ENCODE measurements at places on chromosomes 11 and 22.
A peak's percentile ranks its signal among the peaks of the same experiment; 100 is the strongest.

DNA sequence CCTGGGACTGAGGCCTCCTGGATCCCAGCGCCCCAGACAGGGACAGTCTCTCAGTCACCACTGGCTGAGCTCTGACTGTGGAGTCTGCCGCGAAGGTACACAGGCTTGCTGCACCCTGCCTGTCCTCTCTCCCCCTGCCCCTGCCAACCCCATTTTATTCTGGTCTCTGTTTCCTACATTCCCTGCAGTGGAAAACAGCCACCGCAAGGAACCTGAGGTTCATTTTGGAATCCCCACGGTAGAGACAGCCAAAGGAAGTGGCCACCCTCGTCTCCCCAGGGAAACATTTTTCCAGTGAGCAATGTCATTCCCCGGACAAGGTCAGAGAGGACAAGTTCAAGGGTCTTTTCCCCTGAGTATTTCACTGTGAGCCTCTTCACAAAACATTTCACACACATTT is 56.6 kb downstream of the FBXO7 start:
- DNase-seq = no peak

DNA sequence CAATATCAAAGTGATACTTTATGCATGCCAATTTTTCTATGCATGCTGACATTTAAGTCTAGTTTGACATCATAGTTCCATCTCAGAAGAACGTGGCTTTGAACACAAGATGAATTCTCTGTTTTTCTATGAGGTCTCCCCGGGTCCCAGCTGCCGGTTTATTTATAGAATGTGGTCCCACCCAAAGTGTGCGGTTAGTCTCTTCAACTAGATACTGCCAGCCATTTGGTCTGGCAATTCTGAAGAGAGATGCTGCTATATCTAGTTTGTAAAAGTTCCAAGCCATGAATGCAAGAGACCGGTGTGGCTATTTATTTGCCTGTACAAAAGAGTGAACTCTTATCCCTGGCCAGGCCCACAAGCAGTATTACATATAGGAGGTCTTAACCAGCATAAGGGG is 9.2 kb downstream of the OR5A2 start:
- DNase-seq = no peak

- DNase-seq = peak; percentile 10
These were observed 12.2 kb upstream of the OR52D1 start for GRCh38 chr11:5476186-5476819.

GRCh38 chr22:47452184-47452583 is 689.7 kb downstream of the TBC1D22A start:
- no peak for DNase-seq

GRCh38 chr11:133122256-133122655 is 410.0 kb downstream of the OPCML start:
- DNase-seq = no peak

DNA sequence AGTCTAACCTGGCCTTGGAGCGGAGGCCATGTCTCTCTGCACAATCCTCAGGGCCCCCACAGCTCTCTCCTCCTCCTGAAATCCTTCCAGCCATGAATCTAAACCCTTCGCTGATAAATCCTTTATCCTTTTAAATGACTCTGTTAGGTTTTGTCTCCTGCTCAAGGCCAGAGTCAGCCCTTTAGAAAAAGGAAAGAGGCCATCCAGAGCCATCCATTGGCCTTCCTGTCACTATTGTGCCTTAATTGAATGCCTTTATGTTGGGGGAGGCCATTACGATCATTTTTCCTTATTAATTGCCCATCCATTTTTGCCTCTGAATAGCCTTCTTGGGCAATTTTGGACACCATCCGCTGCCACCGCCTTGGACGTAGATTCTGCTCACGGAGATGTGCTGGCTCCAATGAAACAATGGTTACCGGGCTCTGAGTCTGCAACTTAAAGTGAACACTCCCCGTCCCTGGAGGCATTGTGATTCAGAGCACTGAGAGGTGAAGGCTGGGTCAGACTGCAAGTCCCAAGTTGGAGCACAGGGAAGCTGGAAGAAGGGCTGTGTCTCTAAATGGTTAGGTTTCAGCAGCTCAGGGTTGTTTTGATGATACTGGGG is 213.0 kb upstream of the E2F8 start:
- DNase-seq = no peak

DNA sequence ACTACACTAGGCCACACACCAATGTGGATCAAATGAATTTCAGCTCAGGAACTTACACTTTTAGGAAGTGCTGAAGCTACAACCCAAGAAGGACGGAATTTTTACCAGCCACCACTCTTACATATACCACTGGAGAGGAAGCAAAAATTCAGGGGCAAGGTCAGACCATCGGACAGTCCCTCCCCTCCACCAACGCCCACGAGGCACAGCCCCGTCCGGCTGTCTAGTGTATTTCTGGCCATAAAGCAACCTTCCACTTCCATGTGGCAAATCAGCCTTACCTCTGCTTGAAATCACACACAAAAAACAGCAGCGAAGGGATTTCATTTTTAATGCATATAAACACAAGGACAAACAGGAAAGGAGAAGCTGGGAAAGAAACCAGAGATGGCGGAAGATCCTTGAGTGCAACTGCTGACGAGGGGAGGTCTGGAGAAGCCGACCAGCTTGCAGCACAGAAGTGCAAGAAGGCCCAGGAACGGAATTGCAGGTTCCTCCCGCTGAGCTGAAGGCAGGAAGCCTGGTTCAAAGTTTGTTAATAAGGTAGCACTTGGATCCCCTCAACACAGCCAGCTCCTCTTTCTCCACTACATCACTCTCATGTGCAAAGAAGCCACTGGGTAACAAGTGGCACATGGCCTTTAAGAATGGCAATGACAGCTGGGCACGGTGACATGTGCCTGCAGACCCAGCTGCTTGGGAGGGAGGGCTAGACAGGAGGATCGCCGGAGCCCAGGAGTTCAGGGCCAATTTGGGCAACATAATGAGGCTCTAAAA is 71.5 kb downstream of the SHANK2 start:
- no peak for DNase-seq

DNA sequence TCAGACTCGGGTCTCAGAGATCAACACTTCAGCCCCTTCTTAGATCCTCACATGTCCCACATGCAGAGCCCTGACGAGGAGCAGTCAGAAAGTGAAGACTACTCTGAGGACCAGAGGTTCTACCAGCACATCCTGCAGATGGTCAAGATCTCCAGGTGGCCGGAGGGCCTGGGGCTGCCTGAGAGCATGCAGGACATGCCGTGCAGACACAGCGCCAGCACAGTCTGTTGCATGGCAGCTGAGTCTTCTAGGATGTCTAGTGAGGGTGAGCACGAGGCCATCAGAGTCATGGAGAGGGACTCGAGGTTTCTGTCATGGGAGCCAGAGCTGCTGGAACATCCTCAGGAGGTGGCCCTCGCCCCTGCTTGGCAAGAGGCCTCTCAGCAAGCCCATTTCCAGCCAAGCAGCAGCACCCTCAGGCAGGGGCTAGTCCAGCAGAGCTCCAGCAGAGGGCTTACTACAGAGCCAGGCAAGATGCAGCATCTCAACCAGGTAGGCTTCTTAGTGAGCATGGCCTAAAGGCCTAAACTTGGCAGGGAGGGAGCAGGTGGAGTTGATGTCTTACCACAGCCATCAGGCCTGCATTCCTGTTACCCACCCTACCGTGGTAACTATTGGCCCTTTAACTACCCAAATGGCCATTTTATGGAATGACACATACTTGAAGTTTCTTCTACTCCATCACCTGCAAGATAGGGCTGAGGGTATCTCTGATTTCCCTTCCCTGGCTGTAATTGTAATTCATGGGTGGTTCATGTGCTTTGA is 28.7 kb downstream of the CEP164 start:
- no peak for DNase-seq

GRCh38 chr22:31732089-31732829 is 17.7 kb downstream of the PRR14L start:
- no peak for DNase-seq

- no peak for DNase-seq
These were observed 95.1 kb downstream of the BLID start for GRCh38 chr11:122020902-122021301.

DNA sequence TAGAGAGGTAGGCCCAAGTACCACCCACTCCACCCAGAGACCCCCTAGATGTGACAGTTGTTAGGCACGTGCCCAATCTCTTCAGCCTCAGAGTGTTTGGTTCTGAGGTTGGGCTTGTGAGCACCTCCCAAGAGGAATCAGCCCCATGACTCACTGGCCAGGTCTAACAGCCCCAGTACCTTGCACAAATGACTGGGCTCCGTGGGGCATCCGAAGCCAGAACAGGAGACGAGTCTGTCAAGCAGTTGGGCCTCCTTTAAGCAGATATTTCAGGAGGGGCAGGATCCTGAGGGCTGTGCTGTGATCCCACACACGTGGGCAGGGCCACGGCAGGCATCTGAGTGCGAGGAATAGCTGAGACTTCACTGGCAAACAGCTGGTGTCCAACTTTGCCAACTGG is 29.1 kb upstream of the FGF19 start:
- DNase-seq = no peak

GRCh38 chr11:126809514-126810289 is 190.9 kb downstream of the KIRREL3 start:
- no peak for DNase-seq

DNA sequence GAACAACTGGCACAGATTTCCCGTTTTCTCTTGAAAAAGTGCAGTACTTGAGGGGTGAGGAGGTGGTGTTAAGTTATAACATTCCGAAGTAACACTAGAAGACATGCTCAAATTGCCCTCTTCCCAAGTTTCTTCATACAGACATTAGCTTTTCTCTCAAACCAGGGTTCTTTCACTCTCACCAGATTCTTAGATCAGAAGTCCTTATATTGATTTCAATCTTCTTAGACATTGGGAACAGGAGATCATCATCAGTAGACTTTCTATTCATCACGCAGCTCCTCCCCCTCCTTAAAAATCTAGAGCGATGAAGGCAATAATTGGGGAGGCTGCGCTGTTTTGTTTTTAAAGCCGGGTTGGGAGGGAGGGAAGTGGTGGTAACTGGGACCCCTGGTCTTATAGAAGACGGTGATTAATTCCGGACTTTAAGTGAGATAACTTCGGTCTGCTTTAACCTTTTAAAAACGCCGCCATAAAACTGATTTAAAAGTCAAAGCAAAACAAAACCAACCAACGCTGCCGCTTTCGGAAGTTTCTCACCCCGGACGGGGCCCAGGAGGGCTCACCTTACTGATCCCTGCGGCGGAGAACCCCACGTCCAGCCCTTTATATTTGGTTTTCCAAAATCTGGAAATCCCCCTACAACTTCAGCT is 665 bp downstream of the USP28 start:
- peak; percentile 13 for DNase-seq

DNA sequence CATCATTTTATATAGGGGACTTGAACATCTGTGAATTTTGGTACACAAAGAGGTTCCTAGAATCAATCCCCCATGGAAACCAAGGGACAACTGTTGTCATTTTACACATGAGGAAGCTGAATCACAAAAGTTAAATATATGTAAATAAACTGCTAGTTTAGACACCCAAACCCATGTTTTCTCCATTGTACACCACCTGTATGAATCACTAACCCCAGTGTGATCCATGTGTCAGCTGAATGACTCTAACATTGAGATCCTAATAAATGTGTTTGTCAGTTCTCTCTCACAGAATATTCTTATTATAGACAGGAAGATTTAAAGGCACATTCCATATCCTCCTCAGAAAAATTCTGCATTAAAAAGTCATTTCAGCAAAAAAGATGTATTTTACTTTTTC is 83.3 kb downstream of the ATG16L2 start:
- DNase-seq = no peak

- DNase-seq = no peak
These were observed 411.3 kb upstream of the TENM4 start for GRCh38 chr11:79852176-79852575.

DNA sequence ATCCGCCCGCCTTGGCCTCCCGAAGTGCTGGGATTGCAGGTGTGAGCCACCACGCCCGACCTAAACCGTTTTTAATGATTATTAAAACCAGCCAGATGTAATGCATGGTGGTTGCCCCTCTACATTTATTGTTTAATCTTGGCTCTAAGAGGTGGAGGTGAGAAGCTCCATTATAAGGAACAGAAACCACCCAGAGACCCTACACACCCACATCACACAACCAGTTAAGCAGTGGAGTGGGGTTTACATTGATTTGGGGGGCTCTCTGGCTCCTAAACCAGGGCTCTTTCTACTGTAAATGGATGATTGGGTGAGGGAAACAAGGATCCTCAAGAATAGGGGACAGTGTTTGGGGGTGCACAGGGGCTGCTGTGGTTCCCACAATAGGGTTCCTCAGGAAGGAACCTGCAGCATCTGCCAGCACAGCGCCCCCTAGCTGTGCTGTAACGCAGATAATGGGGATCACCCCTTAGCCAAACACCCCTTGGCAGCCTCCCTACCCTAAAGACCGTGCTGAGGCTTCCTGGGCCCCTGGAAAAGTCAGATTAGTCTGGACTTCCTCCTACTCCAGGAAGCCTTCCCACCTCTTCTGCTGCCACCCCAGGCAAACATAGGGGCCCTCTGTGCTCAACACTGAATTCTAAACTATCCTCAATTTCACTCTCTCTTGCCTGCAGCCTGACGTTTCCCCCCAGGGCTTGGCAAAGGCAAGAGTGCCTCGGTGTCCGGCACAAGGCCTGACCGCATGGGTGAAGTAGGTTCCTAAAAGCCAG is 2.4 kb downstream of the MPST start:
- no peak for DNase-seq

DNA sequence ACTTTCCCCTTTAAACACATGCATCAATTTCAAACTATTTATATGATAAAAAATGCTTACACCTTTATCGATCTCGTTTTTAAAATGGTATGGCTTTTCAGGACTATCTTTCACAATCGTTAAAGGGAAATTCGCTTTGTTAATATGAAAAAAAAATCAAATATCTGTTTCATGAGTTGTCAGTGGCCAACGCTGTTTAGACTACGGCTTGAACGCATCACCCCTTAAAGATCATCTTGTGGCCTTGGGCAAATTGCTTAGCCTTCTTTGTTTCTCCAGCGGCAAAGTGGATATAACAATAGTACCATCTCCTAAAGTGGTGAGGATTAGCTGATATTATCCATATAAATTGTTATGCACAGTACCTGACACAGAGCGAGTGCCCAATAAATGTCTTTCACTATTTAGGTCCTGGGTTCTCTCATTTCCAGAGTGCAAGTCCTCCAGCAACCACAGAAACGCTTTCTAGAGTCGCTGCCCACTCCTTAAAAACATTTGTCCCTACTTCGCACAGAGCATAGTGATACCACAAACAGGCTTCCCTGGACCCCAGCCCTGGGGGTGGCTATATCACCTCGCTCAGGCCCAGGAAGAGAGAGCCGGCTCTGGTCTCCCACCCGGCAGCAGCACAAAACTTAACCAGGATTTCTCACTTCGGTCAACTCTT is 904 bp downstream of the SLC35F2 start:
- DNase-seq = no peak

DNA sequence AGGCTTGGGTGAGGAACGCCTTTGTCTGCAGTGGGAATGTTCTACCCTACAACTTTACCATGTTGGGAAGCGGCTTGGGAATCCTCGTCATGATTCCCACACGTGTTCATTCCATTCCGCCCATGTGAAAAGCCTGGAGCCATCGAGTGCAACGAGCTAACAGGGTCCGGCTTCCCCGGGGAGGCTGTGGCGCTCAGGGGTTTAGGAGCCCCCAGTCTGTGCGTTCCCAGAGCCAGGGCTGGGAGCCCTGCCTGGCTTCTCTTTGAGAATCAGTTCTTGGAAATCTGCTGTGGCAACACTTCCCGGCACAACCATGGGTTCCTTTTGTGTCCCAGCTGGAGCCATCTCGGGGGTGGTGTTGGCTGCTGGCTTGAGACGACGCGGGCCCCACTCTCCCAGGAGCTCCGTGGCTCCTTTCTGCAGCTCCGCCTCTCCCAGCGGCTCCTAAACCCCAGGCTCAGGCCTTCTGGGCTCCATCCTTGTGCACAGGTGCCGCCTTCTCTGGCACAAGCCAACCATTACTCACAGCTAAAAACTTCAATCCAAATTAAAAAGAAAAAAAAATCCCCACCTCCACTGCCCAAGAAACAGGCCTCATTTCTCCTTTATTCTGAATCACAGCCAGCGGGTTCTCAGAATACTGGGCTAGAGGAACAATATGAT is 18.7 kb upstream of the PPFIA1 start:
- peak; percentile 34 for DNase-seq

All from dorsolateral prefrontal cortex (tissue), 122 donors.